ENCODE measurements at places on chromosomes 12 and 14. TPM values are rescaled to one million over a fixed set of nuclear protein-coding genes. Genes with fewer than 3 reads are reported as not detected.
A peak's percentile ranks its signal among the peaks of the same experiment; 100 is the strongest.

DNA sequence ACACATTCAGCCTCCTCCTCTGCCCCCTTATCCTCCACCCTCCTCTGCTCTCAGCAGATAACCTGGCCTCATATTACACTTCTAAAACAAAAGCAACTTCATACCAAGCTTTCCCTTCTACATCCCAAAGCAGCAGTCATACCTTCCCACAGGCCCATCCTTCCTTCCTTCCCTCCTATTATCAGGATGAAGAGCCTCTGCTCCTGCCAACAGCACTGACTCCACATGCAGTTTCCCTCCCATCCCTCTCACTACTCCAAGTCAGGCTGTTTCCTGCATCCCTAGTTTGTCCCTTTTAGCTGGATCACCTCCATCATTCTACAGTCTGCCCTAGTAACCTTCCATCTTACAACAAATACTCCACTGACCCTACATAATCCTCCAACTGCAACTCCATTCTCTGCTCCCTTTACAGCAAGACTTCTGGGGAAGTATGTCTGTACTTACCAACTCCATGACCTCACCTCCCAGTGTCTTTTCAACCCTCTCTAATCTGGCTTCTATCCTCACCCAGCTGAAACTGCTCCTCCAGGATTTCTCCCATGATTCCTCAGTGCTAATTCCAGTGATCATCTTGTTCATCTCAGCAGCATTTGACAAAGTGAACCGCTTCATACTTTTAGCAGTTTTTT lies 4.9 kb upstream of the YEATS4 start:
- no peak overlapping the region for H3K4me3 ChIP-seq
- no peak overlapping the region for H3K27ac ChIP-seq
- H3K27me3 ChIP-seq = no peaks in the 10 kb centered on the region
- H3K4me1 ChIP-seq = peaks cover 7% of the 10 kb centered on the region
- DNase-seq = no peak
- H3K36me3 ChIP-seq = no peaks in the 10 kb centered on the region

DNA sequence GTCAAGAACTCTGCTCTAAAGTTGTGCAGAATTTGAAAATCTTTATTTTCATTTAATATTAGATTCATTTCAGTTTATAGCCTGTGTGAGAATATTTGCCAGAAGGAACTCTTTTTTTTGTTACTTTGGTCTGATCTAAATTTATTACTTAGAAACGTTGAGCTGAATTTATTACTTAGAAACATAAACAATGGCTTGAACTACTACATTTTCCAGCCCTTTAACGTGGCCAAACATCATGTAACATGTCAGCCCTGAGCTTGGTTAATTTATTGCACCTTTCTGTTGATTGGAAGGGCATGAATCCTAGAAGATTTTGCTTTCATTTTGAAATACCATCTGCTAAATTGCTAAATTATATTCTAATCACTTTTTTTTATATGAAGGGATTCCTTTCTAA lies 241.4 kb downstream of the TMEM117 start:
- H3K27me3 ChIP-seq = no peaks in the 10 kb centered on the region
- H3K4me1 ChIP-seq = no peaks in the 10 kb centered on the region
- no peak overlapping the region for H3K4me3 ChIP-seq
- H3K27ac ChIP-seq = no peak overlapping the region
- DNase-seq = no peak
- H3K36me3 ChIP-seq = no peaks in the 10 kb centered on the region

DNA sequence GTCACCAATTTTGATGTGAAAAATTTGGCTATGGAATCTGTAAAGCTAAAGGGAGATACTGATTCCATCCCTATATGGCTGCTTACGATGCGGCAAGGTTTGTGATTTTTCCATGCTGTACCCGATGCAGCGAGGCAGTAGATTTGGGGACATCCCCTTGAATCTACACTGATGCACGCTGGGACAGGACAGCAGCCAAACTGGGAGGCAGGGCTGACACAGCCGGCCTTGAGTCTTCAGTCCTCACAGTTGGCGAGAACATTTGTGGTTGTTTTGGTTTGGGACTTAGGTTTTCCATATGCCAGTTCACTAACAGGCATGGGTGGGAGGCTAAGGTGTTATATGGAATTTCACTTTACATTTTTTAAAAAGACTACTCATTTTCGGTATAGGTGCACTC lies 3.8 kb downstream of the GALNT16 start:
- DNase-seq = no peak
- no peaks in the 10 kb centered on the region for H3K4me1 ChIP-seq
- H3K27ac ChIP-seq = no peak overlapping the region
- peaks cover 10% of the 10 kb centered on the region for H3K27me3 ChIP-seq

- H3K4me3 ChIP-seq = no peak overlapping the region
- DNase-seq = no peak
- H3K4me1 ChIP-seq = no peaks in the 10 kb centered on the region
- H3K36me3 ChIP-seq = no peaks in the 10 kb centered on the region
Measured at GRCh38 chr14:86404989-86405649, 875.2 kb downstream of the FLRT2 start.

GRCh38 chr12:98863167-98863566 lies 218.1 kb downstream of the APAF1 start:
- DNase-seq = no peak
- no peak overlapping the region for H3K4me3 ChIP-seq
- no peaks in the 10 kb centered on the region for H3K36me3 ChIP-seq
- H3K27ac ChIP-seq = no peak overlapping the region

DNA sequence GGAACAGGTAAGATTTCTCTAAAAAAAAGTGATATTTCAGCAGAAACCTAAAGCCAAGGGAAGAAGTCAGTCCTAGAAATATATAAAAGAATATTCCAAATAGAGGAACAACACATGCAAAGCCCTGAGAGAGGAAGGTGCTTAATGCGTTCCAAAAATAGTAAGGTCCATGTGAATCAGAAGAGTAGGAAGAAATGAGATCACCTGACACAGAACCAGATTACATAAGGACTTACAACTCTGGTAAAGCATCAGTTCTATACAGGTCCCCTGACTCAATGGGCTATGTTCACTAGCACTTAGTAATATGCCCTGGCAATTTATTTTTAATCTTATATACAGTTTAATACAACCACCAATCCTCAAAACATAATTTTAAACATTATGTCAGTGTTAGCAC lies 30.0 kb downstream of the SENP1 start:
- H3K36me3 ChIP-seq = no peaks in the 10 kb centered on the region
- H3K4me3 ChIP-seq = no peak overlapping the region
- no peak overlapping the region for H3K27ac ChIP-seq
- no peaks in the 10 kb centered on the region for H3K27me3 ChIP-seq

DNA sequence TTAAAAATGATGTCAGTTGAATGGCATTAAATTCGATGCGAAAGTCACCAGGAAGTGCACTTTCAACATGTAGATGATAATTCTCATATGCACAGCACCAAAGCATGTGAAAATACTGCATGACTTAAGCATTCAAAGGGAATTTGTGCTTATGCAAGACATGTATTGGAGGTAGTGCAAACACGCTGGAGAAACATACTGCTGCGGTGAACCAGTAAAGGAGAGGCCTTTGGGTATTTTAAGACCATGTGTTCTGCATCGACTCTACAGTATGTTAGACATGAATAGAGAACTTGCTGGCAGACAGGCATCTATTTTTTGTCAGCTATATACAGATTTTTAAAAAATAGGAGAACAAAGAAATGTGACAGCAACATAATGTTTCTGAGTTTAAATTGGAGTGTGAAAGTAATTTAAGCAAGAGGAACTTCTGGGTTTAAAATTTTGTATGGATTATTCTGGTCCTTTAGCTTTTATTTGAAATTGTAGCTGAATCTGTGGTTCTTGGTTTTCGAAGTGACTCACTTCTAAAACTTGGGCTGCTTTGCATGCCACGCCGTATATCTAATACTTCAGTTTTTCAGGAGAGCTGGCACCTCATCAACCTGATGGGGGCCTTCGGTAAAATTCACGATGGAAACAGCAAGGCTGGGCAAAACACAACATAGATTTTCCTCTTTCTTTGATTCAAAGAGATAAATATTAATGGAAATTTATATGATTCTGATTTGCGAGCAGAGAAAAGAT lies 408.7 kb downstream of the APAF1 start:
- no peaks in the 10 kb centered on the region for H3K36me3 ChIP-seq
- H3K4me3 ChIP-seq = no peak overlapping the region
- no peak for DNase-seq
- no peaks in the 10 kb centered on the region for H3K27me3 ChIP-seq
- no peaks in the 10 kb centered on the region for H3K4me1 ChIP-seq

GRCh38 chr12:106333756-106334155 lies 23.8 kb upstream of the POLR3B start:
- H3K4me1 ChIP-seq = no peaks in the 10 kb centered on the region
- H3K4me3 ChIP-seq = no peak overlapping the region
- peaks cover 44% of the 10 kb centered on the region for H3K36me3 ChIP-seq

- no peaks in the 10 kb centered on the region for H3K27me3 ChIP-seq
- no peak overlapping the region for H3K4me3 ChIP-seq
- H3K36me3 ChIP-seq = no peaks in the 10 kb centered on the region
- DNase-seq = no peak
- H3K27ac ChIP-seq = no peak overlapping the region
Measured at GRCh38 chr12:63066782-63067181, 84.2 kb downstream of the AVPR1A start.

- H3K27me3 ChIP-seq = no peaks in the 10 kb centered on the region
- no peaks in the 10 kb centered on the region for H3K4me1 ChIP-seq
- H3K27ac ChIP-seq = no peak overlapping the region
- H3K36me3 ChIP-seq = no peaks in the 10 kb centered on the region
Measured at GRCh38 chr14:105030194-105030593, 9.3 kb upstream of the CDCA4 start.

DNA sequence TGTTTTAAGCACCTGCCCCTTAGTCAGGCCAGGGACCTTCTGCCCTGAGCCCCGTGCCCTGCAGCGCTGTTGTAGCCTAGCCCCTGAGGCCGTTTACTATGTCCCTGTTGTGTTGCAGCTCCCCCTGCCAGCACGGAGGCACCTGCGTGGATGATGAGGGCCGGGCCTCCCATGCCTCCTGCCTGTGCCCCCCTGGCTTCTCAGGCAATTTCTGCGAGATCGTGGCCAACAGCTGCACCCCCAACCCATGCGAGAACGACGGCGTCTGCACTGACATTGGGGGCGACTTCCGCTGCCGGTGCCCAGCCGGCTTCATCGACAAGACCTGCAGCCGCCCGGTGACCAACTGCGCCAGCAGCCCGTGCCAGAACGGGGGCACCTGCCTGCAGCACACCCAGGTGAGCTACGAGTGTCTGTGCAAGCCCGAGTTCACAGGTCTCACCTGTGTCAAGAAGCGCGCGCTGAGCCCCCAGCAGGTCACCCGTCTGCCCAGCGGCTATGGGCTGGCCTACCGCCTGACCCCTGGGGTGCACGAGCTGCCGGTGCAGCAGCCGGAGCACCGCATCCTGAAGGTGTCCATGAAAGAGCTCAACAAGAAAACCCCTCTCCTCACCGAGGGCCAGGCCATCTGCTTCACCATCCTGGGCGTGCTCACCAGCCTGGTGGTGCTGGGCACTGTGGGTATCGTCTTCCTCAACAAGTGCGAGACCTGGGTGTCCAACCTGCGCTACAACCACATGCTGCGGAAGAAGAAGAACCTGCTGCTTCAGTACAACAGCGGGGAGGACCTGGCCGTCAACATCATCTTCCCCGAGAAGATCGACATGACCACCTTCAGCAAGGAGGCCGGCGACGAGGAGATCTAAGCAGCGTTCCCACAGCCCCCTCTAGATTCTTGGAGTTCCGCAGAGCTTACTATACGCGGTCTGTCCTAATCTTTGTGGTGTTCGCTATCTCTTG lies 7.6 kb downstream of the DLK1 start:
- H3K36me3 ChIP-seq = no peaks in the 10 kb centered on the region
- no peaks in the 10 kb centered on the region for H3K27me3 ChIP-seq
- peak; percentile 19 for DNase-seq
- H3K4me1 ChIP-seq = no peaks in the 10 kb centered on the region
- H3K4me3 ChIP-seq = no peak overlapping the region

- H3K36me3 ChIP-seq = no peaks in the 10 kb centered on the region
- no peaks in the 10 kb centered on the region for H3K27me3 ChIP-seq
- no peak for DNase-seq
- peaks cover 7% of the 10 kb centered on the region for H3K4me1 ChIP-seq
Measured at GRCh38 chr14:76900682-76901081, 74.5 kb downstream of the LRRC74A start.

DNA sequence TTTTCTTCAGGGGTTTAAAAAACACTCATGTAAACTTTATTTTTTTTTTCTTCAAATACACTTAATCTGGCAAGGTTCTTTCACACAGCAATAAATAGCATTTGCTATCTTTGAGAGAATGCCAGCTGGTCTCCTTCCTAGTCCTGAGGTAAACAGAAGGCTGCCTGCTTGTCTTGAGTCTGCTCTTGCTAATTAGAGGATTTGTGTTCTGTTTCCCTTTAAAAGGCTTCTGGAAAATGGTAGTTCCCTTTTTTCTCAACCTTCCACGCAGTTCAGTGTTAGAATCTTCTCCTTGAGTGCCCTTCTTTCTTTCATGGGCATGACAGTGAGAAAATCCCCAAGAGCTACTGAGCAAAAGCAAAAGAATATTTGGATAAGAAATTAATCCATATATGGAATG lies 92.3 kb upstream of the DCN start:
- no peaks in the 10 kb centered on the region for H3K27me3 ChIP-seq
- DNase-seq = no peak
- peak overlapping the region; percentile 58 for H3K27ac ChIP-seq

- H3K27ac ChIP-seq = no peak overlapping the region
- H3K4me1 ChIP-seq = no peaks in the 10 kb centered on the region
- H3K4me3 ChIP-seq = no peak overlapping the region
- H3K27me3 ChIP-seq = no peaks in the 10 kb centered on the region
- no peaks in the 10 kb centered on the region for H3K36me3 ChIP-seq
Measured at GRCh38 chr12:68113644-68114043, 45.9 kb downstream of the IFNG start.

- DNase-seq = no peak
- H3K36me3 ChIP-seq = no peaks in the 10 kb centered on the region
- no peak overlapping the region for H3K4me3 ChIP-seq
Measured at GRCh38 chr12:82904219-82904790, 217.6 kb downstream of the TMTC2 start.

DNA sequence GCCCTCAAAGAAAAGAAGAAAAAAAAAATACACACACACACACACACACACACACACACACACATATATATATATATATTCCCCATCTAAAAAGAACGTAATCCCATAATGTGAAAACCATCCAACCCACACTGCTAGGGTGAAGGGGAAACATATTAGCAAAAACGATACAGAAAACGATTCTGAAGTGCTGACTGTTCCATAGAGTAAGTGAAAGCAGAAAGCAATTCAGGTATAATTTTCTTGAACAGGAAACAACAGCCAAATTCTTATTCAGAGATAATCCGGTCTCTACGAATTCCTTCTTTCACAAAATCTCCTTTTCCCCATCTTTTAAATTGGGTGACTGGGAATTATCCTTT lies 393.5 kb downstream of the NOVA1 start:
- no peaks in the 10 kb centered on the region for H3K27me3 ChIP-seq
- H3K36me3 ChIP-seq = no peaks in the 10 kb centered on the region
- H3K4me3 ChIP-seq = no peak overlapping the region

The RNU6-7 gene
- total RNA-seq = not detected

The POU6F1 gene
- 1.4 TPM for total RNA-seq

The PLEKHH1 gene
- 69.5 TPM for total RNA-seq

The ZDHHC22 gene
- not detected for total RNA-seq

The C3AR1 gene
- total RNA-seq = 2.9 TPM

The DDN gene
- total RNA-seq = not detected

The CLEC6A gene
- not detected for total RNA-seq

The SCNN1A gene
- total RNA-seq = 134 TPM

Measured in Peyer's patch (tissue), 4 donors.